ENCODE measurements at places on chromosomes 16 and 17. TPM values are rescaled to one million over a fixed set of nuclear protein-coding genes. Genes with fewer than 3 reads are reported as not detected.
A peak's percentile ranks its signal among the peaks of the same experiment; 100 is the strongest.

Gene SLC4A1
- total RNA-seq = not detected

Gene CALB2
- total RNA-seq = not detected

- no peaks in the 10 kb centered on the region for H3K4me1 ChIP-seq
- H3K27me3 ChIP-seq = no peaks in the 10 kb centered on the region
- no peak for DNase-seq
- no peak overlapping the region for H3K4me3 ChIP-seq
- H3K36me3 ChIP-seq = no peaks in the 10 kb centered on the region
These were observed 467.8 kb downstream of the MAF start for GRCh38 chr16:79132701-79133100.

GRCh38 chr17:11921296-11921695 lies 76.0 kb downstream of the ZNF18 start:
- no peaks in the 10 kb centered on the region for H3K36me3 ChIP-seq
- H3K27me3 ChIP-seq = peaks cover 13% of the 10 kb centered on the region
- H3K27ac ChIP-seq = no peak overlapping the region
- no peak for DNase-seq

DNA sequence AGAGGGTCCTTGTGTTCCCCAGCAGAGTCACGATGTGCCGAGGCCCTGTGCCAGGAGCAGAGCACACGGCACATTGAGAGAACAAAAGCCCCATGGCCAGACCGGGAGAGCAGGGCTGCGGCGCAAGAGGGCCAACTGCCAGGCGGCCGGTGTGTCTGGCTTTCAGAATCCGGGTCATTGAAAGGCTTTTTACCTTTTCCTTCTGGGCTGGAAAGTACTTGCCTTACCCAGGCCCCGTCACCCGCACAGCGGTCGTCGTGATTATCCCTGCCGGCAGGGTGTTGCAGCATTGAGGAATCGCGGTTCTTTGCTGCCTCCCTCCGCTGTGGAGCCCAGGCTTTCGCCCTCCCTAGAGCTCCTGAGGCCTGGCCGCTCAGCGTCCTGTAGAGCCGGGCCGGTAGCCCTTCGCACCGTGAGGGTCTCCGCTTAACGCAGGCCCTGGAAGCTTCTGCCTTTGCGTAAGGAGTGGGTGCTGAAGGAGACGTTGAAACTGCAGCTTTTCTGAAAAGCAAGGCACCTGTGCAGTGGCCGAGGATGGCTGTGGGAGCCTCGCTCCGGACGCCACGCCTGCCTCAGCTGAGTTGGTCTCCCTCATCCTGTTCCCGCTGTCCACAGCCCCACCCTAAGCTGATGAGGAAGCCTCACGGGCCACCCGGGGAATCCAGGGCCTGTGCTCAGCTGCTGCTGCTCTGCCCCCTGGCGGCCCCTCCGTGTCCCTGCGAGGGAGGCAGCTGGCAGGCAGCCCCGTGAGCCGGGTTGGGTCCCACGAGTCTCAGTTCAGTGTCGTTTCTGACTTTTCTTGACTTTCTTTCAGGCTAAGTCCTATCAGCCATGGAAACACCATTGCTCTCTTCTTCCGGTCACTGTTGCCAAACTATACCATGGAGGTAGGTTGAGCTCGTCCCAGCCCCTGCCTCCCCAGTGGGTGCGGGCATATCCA lies 8.6 kb upstream of the MC1R start:
- no peaks in the 10 kb centered on the region for H3K4me1 ChIP-seq
- H3K4me3 ChIP-seq = no peak overlapping the region
- DNase-seq = peak; percentile 76
- no peak overlapping the region for H3K27ac ChIP-seq
- H3K36me3 ChIP-seq = peaks cover 41% of the 10 kb centered on the region

DNA sequence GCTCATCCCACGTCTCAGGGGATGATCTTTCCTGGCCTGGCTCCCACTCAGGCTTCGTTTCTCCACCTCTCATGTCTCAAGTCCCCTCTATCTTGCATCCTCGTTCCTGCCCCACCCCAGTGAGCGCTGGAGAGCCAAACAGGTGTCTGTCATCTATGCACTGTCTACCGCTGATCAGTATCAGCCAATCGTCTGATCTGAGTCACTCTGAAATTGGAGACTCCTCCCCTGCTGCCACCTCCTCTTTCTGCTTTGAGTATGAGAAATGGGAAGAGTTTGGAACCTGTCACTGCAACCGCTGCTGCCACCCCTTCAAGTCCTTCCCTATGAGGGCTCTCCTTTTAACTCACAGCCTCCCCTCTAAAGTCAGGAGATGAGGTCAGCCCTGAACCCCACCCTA lies 28.0 kb downstream of the FZD2 start:
- H3K4me1 ChIP-seq = no peaks in the 10 kb centered on the region
- no peaks in the 10 kb centered on the region for H3K36me3 ChIP-seq
- H3K4me3 ChIP-seq = no peak overlapping the region
- no peak overlapping the region for H3K27ac ChIP-seq

GRCh38 chr16:27408602-27409031 lies 6.6 kb downstream of the IL21R start:
- H3K36me3 ChIP-seq = peaks cover 81% of the 10 kb centered on the region
- DNase-seq = peak; percentile 45
- peak overlapping the region; percentile 100 for H3K4me3 ChIP-seq
- H3K27ac ChIP-seq = peak overlapping the region; percentile 96
- peaks cover 76% of the 10 kb centered on the region for H3K4me1 ChIP-seq

DNA sequence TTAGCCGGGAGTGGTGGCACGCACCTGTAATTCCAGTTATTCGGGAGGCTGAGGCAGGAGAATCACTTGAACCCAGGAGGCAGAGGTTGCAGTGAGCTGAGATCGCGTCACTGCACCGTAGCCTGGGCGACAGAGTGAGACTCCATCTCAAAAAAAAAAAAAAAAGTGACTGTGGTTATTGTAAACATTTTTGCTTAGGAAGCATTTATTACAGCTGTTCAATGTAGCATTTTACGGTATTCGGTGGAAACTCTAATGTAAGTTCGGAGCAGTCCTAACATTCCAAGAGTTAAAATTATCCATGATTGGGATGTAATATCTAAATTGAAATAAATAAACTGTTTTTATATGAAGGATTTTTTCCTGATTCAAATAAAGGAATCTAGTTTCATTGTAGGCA lies 254.8 kb upstream of the HSBP1 start:
- no peak for DNase-seq
- H3K27ac ChIP-seq = no peak overlapping the region
- no peaks in the 10 kb centered on the region for H3K36me3 ChIP-seq
- H3K4me3 ChIP-seq = no peak overlapping the region
- H3K4me1 ChIP-seq = no peaks in the 10 kb centered on the region
